ENCODE measurements at places on chromosomes 1 and 21.

GRCh38 chr21:27246741-27247140 is 279.9 kb upstream of the ADAMTS5 start:
- DNase-seq: no peak

GRCh38 chr1:39576016-39576657 is 453 bp downstream of the PABPC4 start:
- peak; percentile 72 for DNase-seq

GRCh38 chr1:88266051-88266450 is 418.0 kb upstream of the PKN2 start:
- no peak for DNase-seq

GRCh38 chr1:177106614-177107365 is 57.7 kb downstream of the ASTN1 start:
- DNase-seq: no peak

DNA sequence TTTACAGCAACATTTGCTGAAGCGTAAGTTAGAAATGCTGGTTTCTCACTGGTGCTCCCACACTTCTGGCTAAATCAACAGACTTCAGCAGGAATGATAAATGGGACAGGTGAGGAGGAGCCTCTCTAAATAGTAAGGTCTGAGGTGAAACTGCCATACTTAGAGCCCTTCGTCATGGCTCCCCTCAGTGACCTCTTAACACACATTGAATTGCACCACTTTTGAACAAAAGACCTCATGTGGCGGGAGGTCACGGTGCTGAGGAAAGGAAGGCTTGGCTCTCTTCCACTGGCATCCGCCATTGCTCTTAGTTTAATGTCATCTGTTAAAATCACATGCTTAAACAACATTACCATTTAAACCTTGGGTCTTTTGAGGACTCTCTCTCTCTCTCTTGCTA is 3.4 kb downstream of the MAP3K7CL start:
- no peak for DNase-seq

DNA sequence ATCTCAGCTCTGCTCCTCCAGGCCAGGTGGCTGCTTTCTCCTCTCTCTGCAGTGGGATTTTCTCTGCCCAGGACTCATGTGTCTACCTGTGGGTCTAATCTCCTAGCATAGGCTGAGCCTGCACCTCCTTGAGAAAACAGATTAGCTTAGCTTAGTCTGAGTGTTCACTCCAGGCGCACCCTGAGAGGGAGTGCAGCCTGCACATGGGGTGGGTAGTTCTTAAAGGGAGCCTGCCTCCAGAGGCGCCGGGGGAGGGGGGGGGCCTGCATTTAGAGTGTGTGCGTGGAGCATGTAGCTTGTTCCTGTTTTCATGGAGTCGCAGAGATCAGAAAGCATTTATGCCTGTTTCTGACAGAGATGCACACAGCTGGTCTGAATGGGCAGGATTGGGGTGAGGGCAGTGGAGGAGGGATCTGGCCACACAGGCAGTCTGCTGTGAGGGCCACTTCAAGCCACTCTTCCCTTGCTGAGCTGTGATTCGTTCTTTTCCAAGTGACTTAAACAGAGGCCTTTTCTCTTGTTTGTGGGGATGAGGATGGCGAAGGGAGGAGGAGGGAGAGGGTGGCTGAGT is 45.2 kb downstream of the GALNT2 start:
- no peak for DNase-seq

DNA sequence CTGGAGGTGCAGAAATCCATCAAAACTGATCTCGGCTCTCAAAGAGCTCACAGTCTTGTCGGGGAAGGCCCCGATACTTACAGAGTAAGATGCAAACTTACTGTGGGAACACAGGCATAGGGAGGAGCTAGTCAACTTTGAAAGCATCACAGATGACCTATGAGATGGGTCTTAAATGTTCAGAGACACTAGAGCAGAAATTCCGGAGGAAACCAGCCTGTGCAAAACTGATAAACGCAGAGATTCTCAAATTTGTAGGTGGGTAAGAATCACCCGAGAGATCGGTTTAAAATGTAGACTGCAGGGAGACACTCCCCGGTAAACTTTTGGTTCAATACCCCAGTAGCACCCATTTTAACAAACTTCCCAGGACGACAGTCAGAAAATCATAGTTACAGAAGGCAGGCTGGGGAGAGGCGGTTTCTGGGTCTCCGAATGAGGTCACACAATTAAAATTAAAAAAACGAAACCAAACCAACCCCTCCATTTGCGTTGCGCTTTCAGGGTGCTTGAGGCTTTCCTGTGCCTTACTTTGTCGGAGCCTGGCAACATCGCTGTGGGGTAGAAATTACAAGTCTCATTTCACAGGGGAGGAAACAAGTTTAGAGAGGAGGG is 755 bp upstream of the THRAP3 start:
- DNase-seq: peak; percentile 65

GRCh38 chr1:14852291-14852690 is 253.8 kb downstream of the KAZN start:
- DNase-seq: no peak

DNA sequence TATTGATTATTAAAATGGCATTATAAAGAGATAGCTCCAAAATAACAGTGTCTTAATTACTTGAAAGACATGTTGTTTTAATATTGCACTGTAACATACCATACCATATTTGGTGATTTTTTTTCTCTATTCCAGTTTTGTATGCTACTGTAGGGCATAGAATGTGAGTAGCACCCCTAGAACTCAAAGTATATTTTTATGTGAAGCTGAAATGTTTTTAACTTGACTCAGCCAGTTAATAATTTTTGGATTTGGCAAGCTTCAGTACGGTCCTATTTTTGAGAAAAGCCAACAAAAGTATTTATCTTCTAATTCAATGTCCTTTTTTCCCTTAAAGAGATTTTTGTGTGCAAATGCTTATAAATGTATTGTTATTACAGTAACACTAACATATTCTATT is 593.8 kb downstream of the USP25 start:
- DNase-seq: no peak

- DNase-seq: no peak
Measured at GRCh38 chr21:16571594-16571993, 841.8 kb downstream of the USP25 start.

DNA sequence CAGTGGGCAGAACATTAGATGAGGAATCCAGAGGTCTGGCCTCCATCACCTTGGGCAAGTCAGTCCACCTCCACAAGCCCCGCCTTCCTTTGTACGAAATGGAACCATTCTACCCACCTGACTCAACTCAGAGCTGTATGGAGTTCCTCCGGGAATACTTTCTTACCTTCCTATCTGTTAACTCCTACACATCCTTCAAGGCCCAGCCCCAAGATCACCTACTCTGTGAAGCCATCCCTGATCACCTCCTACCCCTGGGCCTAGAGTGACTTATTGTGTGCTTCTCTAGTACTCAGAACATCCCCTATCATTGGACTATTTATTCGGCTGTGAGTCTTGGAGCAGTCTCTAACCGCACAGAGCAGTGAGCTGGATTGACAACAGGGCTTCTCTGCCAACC is 66.7 kb downstream of the GLIS1 start:
- no peak for DNase-seq

GRCh38 chr1:206672844-206673758 is 11.6 kb upstream of the MAPKAPK2 start:
- no peak for DNase-seq

- no peak for DNase-seq
Measured at GRCh38 chr1:237763751-237764150, 127.0 kb downstream of the ZP4 start.

GRCh38 chr21:40660461-40660860 is 186.5 kb downstream of the DSCAM start:
- DNase-seq: no peak

DNA sequence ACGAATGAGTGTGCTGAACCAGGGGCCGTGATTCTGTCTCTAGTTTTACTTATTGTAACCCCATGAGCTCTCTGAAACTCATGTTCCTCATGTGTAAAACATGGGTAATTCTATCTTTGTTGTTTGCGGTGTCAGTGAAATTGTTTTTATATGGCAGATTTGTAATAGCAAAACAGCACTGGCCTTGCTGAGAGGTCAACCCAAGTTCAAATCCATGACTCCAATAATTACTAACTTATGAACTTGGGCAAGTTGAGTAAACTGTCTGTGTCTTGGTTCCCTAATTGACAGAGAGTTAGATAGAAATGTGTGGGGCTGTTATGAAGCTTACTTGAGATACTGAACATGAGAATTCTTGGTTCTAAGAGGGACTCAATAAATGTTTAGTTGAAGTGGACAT is 17.8 kb downstream of the C1orf116 start:
- no peak for DNase-seq

DNA sequence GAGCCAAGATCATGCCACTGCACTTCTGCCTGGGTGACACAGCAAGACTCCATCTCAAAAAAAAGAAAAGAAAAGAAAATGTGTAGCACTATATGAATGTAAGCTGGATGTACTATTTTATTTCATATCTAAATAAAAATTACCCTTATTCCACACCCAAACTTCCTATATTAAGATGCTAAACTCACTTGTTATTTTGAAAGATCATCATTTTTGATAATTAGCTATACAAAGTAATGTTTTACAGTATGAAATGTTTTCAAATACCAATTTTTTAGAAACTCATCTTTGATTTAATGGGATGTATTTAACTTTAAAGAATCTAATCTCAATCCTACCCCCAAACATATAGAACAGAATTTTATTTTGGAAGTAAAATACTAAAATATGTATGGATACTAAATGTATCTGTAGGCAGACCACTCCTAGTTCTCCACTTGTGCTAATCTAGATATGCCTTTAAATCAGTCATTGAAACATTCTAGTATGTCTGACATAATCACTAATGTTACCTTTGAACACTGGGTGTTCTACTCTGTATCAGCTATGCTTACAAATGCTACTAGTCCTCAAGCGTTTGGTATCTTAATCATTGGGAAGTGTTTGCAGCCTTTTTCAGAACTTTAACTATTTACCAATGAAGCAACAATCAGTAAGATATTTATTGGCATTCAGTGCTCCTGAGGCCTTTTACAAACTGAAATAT is 12.9 kb downstream of the MIER1 start:
- DNase-seq: no peak

- DNase-seq: no peak
Measured at GRCh38 chr21:31921079-31921478, 48.3 kb downstream of the HUNK start.

GRCh38 chr1:36656838-36657237 is 174.1 kb upstream of the CSF3R start:
- DNase-seq: no peak

DNA sequence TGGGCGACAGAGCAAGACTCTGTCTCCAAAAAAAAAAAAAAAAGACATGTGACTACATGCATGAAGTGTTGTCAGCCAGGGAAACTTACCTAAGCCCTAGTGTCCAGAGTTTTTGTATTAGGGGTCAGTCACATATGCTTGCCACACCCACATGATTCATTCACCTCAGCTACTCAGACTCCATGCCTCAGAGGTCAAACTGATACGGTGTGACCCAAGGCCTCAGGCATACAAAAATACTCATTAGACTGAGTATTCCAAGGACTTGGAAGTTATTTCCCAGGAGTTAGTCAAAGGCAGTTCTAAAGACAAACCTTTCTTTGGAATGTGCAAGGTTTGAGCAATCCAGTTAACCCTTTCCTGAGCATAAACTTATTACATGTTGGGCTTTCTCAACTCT is 6.3 kb upstream of the TRIM33 start:
- no peak for DNase-seq

DNA sequence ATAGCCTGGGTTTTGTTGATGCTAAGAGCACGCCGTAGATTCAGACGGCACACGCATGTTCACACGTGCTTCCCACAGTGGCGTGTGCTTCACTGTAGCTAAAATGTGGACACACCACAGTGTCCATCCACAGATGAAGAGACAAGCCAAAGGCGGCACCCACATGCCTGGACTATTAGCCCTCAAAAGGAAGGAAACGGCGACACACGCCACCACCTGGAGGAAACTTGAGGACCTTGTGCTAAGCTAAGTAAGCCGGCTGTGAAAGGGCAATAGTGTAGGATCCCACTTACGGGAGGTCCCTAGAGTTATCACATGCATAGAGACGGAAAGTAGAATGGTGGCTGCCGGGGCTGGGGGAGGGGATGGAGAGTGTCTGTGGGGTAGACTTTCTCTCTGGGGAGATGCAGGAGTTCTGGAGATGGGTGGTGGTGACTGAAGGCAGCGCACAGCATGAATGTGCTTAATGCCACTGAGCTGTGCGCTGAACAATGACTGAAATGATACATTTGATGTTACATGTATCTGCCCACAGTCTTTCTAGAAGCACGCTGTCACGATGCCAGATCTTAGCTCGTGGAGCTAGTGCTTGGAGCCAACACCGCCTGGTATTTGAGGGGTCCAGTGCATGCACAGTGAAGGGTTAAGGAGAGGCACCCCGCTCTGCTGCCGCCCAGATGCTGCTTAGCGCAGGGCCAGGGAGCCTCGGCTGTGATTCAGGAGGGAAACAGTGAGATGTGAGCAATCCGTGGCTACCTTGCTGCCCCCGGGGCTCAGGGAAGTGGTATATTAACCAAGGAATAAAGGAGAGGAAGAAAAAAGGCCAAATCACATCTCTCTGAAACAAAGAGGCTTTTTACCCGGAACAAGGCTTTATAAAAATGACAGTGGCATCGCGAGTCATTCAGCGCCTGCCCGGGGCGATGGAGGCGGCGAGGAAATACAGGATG is 103.7 kb downstream of the PRDM16 start:
- DNase-seq: no peak
